CD4-positive, alpha-beta T cell treated with Interleukin-6 for 4 hours (primary cell): ENCODE measurements at places on chromosomes 2 and 18.
A peak's percentile ranks its signal among the peaks of the same experiment; 100 is the strongest.

- DNase-seq = peak; percentile 66
Observed at GRCh38 chr2:208040199-208041171, 15.2 kb upstream of the PLEKHM3 start.

- no peak for DNase-seq
Observed at GRCh38 chr18:72899338-72899737, 31.6 kb upstream of the NETO1 start.

DNA sequence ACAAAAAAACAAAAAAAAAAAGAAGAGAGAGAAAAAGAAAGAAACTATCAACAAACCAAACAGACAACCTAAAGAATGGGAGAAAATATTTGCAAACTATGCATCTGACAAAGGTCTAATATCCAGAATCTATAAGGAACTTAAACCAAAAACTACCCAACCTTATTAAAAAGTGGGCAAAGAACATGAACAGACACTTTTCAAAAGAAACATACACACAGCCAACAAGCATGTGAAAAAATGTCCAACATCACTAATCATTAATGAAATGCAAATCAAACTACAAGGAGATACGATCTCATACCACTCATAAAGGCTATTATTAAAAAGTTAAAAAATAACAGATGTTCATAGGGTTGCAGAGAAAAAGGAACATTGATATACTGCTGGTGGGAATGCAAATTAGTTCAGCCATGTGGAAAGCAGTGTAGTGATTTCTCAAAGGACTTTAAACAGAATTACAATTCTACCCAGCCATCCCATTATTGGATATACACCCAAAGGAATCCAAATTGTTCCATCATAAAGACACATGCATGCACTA lies 7.2 kb upstream of the POLE4 start:
- no peak for DNase-seq

DNA sequence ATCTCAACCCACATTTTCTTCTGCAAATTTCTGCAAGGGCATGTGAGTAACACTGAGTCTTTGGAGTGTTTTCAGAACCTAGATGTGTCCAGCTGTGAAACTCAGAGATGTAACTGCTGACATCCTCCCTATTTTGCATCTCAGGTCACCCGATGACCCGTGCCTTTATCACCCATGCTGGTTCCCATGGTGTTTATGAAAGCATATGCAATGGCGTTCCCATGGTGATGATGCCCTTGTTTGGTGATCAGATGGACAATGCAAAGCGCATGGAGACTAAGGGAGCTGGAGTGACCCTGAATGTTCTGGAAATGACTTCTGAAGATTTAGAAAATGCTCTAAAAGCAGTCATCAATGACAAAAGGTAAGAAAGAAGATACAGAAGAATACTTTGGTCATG lies 8.0 kb downstream of the UGT1A1 start:
- DNase-seq = no peak

GRCh38 chr2:207601774-207602173 lies 23.4 kb downstream of the METTL21A start:
- no peak for DNase-seq

DNA sequence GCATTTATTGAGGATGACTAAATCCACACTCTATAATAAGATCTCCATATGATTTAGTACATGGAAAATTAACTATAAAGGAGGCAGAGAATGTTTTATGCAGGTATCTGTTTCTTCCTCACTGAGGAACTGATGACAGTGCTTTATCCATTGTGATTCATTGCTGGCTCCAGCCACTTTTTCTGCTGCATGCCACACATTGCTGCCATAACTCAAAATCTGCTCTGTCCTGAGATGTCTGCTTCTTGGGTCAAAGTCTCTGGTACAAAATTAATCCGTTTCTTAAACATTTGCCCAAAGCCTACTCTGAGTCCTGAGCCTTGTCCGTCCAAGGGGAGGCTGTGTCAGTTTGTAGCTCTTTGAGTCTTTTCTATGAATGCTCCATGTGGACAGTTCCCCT lies 15.5 kb upstream of the ARHGAP28 start:
- DNase-seq = no peak

DNA sequence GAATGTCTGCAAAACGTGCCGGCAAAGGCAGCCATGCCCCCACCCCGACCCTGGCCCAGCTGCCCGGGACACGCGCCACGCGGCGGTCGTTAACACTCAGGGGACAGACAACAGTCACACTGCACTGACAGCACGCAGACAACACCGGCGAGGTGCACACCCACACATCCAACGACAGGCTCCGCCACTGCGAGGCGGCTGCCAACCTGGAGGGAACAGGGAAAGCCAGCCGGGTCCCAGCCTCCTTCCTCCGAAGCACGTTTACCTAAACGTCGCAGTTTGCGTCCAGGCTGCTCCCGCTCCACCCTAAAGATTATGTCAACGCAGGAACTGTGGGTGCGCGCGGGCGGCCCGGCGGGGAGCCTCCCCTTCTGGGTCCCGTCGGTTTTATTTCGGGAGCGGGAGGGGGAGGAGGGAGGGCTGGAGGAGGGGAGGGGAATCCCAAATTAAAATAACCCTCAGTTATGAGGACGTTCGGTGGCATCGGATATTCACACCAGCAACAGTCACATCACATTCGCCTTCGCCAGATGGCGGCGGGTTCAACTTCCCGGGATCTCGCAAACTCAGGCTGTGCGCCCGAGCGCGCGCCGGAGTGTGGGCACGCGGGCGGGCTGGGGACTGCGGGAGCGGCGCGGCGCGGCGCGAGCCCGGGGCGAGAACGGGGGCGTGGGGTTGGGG lies 644 bp downstream of the PTGR3 start:
- DNase-seq = peak; percentile 55

DNA sequence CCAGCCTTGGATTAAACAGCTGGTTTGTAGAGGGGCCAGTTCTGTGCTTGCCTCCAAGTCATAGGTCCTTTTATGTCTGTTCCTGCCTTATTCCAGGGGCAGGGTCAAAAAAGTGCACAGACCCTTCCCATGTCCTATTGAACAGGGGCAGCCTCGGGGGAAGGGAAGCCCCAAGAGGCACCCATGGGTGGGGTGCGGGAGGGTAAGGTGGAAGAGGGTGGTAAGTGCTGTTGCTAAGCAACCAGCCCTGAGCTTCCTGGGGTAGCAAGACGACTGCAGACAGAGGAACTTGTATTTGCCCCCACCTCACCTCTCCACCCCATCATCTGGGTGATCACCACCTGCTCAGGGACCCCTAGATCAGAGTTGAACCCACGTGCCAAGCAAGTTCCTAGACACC lies 7.7 kb downstream of the DNMT3A start:
- DNase-seq = peak; percentile 49

GRCh38 chr2:55511508-55512124 lies 7.9 kb upstream of the CFAP36 start:
- no peak for DNase-seq

DNA sequence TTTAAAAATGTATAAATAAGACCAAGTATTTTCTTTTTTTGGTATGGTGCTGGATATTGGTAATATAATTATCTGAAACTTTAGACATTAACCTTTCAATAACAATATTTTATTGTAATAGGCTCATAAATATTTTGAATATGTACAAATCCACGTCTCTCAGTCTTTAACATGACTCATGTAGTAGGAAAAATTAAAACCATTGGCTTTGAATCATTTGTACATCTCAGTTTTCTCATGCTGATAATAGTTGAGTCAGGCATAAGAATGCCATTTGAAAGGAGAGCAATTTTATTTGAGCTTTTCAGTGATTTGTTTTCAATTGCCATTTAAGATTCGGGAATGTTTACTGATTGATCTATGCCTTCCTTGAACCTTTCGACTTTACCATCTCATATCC lies 364.8 kb downstream of the TGIF1 start:
- DNase-seq = no peak

GRCh38 chr2:6835467-6835866 lies 30.2 kb downstream of the CMPK2 start:
- no peak for DNase-seq
